Anterior cingulate cortex (tissue), 58 donors: ENCODE measurements at places on chromosomes 1 and 21.

DNA sequence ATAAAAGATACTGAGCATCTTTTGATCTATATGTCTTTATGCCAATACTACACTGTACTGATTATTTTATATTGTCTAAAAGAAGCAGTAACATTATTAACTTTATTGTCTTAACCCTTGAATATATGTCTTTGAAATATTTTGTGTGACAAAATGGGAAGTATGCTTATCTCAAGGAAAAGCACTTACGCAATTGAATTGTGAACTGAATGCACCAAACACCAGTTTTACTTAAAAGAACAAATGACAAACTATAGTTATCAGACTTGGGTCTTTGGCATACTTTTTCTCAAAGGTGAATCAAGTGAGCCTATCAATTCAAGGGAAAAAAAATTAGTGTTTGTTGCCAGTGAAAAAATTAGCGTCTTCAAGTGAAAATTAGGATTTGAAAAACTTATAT lies 9.2 kb upstream of the SLC6A9 start:
- DNase-seq: no peak

- DNase-seq: peak; percentile 60
Observed at GRCh38 chr1:2230781-2231531, 2.8 kb downstream of the SKI start.

DNA sequence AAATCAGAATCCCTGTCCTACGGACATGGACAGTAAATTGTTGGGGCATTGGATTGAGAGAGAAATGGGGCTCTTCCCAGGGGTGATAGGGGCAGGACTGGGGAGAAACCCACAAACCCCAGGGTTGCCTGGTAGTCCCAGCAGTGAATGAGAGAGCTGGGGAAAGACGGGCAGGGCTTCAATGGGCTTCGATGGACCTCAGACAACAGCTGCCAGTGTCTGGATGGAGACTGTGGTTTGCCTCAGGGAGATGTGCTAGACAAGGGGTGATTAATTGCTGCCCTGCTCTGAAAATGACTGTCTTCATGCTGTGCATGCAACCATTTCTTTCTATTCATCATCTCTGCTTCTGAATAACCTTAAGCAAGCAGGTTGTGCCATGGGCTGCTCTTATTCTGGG lies 7.4 kb downstream of the GPR25 start:
- DNase-seq: no peak

DNA sequence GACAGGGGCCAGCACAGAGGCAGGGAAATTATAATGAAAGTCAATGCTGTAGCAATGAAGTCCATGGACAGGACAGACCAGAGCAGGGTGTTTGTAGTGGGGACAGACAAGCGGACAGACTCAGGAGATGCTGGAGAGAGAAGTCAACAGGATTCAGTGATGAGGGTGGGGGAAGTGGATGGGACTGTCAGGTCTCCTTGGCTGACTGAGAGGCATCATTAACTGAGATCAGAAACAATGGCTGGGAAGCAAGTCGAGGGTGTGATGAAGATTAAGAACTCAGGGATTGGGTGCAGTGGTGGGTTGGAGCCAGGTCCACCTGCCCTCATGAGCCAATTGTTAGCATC lies 25.5 kb downstream of the CD58 start:
- no peak for DNase-seq

DNA sequence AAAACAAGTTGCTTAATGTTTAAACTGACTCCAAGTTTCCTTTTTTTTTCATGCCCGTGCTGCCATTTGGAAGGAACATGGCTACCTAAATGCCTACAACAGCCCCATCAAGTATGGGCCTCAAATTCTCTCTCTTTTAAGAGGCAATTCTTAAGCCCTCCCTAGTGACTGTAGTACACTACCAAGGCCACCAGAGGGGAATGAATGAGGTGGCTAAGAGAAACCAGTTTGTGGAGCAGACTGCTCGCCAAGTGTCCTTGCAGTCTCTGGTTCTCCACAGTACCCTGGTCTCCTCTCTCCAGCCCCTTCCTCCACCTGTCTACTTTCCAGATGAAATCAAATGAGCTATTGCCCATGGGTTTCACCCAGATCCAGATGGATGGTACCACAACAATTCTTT lies 1809.6 kb downstream of the BRINP3 start:
- DNase-seq: no peak

GRCh38 chr1:151539321-151540020 lies 638 bp upstream of the TUFT1 start:
- DNase-seq: peak; percentile 30

DNA sequence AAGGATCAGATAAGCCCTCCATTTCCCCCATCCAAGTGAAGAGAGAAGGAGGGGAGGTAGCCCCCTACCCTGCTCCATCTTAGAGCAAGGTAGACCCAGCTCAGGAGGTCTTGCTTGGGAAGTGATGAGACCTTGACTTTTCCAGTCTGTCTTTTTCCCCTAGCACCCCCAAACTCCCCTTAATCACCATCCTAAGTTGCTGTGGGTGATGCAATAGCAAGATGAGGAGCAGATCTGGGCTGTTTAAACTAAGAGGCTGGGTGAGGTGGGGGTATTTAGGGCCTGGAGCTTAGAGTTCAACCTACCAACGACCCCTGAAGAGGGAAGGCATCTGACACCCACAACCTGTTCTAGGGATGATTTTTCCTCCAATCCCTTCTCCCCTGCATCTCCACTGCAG lies 1.7 kb downstream of the ATP1A2 start:
- no peak for DNase-seq

GRCh38 chr1:101059945-101060542 lies 34.5 kb upstream of the DPH5 start:
- no peak for DNase-seq

- no peak for DNase-seq
Observed at GRCh38 chr1:67830226-67830625, 3.0 kb downstream of the GNG12 start.

GRCh38 chr1:67696708-67697107 lies 11.7 kb downstream of the GADD45A start:
- DNase-seq: no peak
